ENCODE measurements at places on chromosomes 4 and X.
A peak's percentile ranks its signal among the peaks of the same experiment; 100 is the strongest.

- no peak for DNase-seq
Measured at GRCh38 chr4:54386693-54387092, 157.6 kb downstream of the PDGFRA start.

GRCh38 chr4:110540581-110540980, 64.6 kb downstream of the ENPEP start:
- no peak for DNase-seq

GRCh38 chrX:110419512-110419911, 60.9 kb downstream of the RTL9 start:
- DNase-seq = no peak

DNA sequence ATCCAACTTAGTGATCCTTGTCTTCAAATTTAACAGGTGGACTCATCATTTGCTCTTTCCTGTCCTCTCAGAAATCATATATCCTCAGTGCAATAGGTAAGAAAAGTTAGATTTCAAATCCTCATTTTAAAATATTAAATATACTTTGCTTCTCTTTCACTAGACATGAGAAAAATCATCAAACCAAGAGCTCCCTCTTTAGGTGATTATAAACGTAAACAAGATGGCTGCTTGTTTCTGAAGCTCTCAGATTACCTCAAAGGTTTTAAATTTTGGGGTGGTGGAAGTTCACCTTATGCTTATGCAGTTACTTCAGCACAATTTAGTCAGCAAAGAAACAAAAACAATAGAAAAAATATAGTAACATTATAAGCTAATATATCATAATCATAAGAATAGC, 27.3 kb downstream of the CSN3 start:
- no peak for DNase-seq

DNA sequence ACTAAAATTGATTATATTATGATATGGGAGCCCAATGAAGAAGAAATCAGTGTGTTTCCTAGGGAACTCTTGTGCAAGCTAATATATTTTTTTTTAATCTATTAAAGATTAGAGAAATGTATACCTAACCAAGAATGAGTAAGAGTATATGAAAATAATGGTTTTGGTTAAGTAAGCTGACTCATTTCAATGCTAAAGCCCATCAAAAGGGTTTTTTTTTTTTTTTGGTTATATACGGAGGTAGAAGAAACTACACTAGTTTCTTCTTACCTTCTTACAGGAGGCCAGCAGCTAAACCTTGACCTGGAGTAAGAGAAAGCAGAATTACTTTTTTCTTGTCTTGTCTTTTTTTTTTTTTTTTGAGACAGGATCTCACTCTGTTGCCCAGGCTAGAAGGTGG, 27.5 kb downstream of the RUFY3 start:
- DNase-seq = no peak

- no peak for DNase-seq
Measured at GRCh38 chr4:141395246-141395830, 174.6 kb downstream of the ZNF330 start.

DNA sequence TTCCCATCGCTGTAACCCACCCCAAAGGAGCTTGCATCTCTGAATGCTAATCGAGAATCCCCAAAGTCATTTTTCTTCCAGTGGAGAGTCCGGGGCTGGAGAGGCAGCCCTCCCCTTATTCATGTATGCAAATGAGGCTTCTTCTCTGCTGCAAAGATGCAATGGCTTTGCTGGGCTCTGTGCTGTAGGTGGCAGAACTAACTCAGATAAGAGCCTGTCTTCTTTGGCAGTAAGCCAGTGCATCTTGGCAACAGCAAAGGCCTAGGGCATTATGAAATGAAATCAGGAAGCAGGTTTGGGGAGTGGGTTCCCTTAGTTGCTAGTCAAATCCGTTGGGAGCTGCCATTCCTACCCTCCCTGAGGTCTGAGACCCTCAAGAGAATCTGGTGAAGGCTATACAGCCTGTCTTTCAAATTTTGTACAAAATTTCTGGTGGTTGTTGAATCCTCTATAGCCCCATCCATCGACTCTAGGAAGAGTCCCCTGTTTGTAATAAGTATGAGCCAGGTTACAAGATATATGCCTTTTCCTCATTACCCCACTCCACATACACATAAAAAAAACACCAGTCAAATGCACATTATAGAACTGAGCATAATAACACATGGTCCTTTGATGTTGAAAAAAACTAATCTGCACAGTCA, 290.6 kb upstream of the TAPT1 start:
- DNase-seq = peak; percentile 80

DNA sequence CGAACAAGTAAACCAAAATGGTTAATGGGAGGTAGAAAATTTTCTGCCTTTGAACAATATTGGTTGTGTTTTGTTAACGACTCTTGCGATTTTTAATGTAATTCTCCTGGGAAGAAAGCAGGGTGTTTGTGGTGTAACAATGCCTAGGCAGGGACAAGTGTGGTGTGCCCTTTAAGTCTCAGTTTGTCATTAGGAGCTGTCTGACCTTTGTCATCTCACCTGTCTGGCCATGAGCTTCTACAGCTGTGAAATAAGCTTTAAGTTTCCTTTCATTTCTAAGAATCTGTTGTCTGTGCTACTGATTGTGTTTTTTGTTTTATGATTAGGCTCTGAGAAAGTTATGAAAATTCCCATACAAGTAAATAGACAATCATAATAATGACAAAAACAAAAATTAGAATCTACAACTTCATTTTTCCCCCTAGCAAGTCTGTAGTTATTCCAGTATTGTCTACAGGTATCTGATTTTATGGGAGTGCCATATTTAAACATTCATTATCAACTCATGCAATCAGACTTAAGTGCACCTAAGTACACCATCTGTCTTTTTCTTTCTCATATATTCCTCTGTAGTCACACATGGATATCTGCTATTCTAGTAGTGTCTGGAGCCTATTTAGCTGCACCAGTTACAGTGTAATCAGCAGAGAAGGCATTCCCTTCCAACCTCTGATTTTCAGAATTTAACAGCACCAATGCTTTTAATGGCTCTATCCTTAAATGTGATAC, 203.5 kb downstream of the PPARGC1A start:
- DNase-seq = no peak

- no peak for DNase-seq
Measured at GRCh38 chr4:123976285-123976684, 579.7 kb downstream of the SPRY1 start.

DNA sequence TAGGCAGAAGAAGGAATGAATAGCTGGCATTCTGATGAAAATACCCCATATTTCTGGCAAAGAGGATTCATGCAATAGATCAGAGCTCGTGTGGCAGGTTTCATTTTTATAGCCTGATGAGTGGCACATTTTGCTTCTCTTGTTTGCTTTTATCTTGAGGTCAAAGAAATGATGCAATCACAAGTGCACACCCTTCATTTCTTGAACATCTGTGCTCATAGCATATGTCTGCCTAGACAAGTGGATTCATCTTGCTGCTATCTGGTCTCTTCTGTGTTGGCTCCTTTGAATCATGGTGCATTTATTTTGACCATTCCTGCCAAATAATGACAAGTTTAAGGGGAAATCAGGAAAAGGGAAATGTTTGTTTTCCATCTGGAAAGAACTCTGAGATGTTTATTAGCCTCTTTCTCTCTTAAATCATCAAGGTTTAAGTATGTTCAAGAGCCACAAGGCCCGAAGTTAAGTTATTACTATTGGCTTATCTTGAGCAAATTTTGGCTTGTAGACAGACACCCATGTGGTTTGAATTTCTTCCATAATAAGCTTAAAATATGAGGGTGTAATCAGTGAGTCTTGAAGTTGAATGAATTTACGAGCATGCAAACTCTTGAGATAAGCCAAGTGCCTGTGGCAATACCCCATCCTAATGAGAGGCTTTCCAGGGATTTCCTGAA, 59.3 kb upstream of the HS3ST1 start:
- DNase-seq = no peak

DNA sequence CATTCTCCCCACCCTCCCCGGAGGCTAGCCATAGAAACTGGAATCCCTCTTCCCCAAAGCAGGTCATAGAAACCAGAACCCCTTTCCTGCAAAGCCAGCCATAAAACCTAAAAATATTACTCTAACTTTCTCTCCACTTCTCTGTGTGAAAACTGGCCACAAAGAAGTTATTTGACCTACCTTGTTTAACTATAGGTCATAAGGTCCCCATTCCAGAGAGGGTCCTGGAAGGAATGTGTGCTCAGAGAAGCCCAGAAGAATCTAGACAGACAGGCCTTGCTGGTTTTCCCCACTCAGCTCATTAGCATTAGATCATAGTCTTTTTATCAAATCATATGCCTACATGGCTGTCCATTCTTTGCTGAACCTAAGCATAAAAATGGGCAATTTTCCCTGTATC, 52.8 kb upstream of the TEX13A start:
- DNase-seq = no peak

- DNase-seq = no peak
Measured at GRCh38 chrX:29295987-29296680, 708.9 kb downstream of the IL1RAPL1 start.

DNA sequence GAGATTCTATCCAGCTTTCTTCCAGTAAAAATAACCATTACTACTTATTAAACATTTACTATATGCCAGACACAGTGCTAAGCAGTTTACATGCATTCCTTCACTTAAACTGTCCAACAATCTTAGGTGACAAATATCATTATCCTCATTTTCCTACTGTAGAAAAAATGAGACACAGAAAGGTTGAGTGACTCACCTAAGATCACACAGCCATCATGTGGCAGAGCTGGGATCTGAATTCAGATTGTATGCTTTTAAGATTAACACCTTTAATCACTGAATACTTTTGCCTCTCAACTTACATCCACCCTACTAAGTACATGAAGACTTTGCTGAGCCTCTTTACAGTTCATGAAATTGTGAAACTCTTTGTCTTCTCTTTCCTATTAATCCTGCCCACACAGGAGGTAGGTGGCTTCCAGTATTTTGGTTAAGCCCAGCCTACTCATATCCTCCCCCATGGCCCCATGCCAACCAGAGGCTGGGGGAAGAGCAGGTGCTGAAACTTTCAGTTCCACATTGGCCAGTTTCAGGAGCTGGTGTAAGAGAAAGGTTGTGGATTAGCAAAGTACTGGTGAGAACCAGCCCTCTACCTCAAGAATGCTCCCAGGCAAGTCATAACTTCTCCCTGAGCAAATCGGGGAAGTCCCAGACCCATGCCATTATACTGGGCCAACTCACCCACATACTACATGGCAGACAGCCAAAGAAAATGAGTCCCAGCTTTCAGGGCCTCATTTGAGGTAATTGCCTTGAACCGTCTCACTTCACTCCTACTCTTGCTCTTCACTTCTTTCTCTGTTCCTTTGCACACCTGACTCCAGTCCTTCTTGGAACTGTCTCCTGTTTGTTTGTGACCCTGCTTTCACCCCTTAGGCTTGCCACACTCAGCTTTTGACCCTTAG, 211.1 kb downstream of the GUCY2F start:
- no peak for DNase-seq

GRCh38 chrX:20284992-20285391, 18.3 kb upstream of the RPS6KA3 start:
- DNase-seq = no peak

DNA sequence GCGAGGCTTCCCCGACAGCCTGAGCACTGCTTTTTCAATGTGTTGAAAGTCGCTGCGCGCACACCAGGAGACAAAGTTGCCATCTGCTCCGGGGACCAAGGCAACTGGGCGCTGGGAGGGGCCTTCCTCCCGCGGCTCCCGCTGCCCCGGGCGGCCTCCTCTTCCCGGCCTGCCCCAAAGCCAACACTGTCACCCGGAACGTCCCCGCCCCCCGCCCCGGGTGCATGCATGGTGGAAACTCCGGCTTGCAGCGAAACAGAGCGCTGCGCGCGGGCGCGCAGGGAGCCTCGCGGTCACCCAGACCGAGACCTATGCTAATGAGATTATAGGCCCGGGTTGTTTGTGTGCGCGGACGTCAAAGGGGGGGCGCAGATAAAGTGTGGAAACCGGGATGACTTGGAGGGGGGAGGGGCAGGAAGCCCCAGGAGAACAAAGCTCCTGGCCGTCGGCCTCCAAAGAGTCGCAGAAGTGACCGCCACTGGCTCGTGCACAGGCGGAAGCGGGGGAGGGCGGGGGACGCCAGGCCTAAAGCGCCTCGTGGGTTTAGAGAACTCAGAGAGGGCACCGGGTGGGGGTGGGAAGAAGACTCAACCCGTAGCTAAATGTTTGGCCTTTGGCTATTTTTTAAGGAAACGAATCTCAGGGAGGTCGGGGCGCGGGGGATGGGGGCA, 88.8 kb downstream of the BCOR start:
- DNase-seq = no peak

DNA sequence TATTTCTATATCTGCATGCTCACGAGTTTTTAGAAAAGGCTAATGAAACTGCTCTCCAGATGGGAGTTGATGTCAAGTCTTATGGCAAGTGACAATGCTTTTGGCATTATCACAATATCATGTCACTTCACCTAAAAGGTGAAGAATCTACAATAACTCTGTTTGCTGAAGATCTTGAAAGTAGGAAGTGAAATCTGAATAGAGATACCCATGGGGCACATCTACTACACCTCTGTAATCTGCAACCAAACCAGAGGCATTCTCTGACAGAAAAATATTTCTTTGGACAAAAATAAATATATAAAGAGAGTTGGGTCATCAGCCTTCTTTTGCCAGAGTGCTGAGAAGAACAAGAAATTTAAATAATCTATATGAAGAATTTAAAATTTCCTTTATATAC, 3.9 kb upstream of the VAMP7 start:
- no peak for DNase-seq

GRCh38 chrX:44162964-44163475, 180.5 kb downstream of the EFHC2 start:
- DNase-seq = no peak
